ENCODE measurements at places on chromosomes 2 and 18.

- DNase-seq: no peak
These were observed 1411.8 kb downstream of the LRP1B start for GRCh38 chr2:140718999-140719398.

DNA sequence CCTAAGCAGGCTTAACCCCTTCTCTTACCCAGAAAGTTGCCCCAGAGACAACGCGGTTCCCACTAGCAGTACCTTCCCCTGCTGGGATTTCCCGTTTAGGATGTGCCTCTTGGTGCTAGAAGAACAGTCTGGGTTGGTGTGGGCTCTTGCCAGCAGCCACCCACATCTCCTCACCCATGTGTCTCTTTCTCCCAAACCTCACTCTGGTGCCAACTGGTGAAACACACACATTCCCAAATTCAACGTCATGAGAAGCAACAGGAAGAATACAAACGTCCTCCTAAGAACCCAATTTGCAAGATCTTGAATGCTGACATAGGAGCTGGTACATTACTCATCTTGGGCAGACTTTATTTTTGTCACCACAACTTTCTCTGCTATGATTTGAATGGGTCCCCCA, 36.2 kb downstream of the DIPK1C start:
- no peak for DNase-seq

DNA sequence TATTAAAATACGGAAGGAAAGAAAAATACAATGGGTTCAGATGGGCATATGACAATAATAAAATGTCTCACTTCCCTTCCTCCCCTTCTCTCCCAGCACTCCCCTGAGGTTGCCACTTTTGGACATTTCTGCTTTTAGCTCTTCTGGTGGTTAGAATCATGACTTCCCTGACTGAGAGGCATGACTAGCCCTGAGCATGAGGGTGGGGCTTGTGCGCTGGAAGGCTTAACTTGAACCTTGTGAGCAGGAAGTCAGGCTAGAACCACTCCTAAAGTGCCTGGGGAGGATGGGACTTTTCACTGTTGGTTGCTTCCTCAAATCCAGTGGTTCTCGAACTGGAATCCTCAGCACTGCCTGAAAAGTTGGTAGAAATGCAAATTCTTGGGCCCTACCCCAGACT, 19.7 kb upstream of the ARHGAP25 start:
- peak; percentile 87 for DNase-seq

DNA sequence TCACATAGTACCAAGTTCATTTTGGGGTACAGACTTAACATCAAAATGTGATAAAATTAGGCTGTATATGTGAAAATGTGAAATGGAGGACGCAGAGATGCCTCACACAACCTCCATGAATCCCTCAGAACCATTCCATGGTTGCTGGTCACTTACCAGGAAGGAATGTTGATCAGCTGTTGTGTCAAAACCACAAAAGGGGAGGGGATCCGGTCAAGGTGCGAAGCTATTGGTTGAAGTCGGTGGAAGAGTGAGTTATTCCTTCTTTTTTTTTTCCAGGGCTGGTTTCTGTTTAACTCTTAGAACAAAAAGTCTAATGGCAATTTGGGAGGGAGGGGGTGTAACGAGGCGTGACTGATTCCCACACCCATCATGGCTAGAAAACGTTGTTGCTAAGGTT, 32.3 kb upstream of the REG3A start:
- no peak for DNase-seq

GRCh38 chr2:199282309-199282708, 175.4 kb downstream of the SATB2 start:
- no peak for DNase-seq

DNA sequence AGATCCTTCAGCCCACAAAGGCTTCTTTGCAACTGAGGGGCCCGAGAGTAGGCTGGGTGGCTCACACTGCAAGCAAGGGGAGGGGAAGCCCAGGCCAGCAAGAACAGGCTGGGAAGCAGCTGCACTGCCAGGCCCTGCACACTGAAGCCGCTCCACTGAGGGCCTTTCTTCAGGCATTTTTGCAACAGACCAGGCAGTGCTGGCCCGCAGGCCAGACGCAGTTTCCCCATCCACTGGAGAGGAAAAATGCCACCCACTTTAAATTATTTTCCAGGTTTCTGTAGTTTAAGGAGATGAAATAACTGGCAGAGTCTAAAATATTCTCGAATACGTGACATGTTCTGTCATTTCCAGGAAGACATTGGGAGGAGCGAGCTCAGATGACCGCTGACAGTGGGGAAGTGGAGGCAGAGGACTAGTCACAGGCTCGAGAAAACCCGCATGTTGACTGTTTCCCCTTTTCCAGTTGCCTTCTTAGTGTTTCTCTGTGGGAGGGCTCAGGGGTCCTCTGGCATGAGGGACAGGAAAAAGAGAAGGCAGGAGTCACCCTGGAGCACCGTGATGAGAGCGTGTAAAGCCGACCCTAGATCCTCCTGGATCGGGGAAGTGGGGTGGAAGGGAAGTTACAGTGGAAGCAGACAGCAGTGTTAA, 53.3 kb upstream of the B3GNT7 start:
- DNase-seq: no peak

GRCh38 chr2:30112561-30112960, 34.2 kb upstream of the YPEL5 start:
- DNase-seq: no peak

DNA sequence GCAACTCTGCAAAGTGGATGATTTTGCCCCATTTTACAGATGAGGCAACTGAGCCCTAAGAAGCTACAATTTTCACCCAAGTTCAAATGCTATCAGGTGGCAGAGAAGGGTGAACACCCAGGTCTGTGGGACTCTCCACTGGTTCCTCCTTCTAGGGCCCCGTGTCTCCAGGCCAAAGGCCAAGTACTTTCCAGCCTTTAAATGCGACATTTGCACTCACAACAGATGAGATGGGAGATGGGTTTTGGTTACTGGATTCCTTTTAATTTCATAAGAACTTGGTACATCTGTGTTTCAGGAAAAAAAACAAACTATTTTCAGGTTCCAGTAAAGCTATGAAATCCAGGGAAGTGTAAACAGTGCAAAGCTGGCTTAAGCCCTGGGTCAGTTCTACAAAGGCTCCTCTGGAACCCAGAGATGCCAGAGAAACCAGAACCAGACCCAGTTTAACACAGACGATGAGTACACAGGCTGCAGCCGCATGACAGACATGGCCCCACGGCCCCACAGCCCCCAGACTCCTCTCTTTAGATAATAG, 361.7 kb downstream of the ANAPC1 start:
- DNase-seq: no peak

DNA sequence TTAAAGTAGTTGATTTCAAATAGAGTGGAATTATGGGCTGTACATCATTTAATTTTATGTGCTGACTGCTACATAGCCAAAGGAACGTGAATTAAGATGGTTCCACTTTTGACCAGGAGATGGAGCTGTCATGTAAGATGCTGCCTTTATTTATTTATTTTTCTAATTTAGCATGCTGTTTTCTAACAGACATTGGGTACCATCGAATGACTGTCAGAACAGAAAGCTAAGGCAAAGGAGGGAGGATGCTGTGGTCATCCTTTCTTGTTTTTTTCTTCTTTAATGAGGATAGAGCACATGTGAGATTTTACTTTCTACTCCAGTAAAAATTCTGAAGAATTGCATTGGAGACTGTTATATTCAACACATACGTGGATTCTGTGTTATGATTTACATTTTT, at the start of gene SCN2A:
SCN2A (plus strand) TSS at position 185 of the 400 bp plus-strand sequence. CDS start 56,410 bp downstream, outside the sequence.
- DNase-seq: peak; percentile 51

- no peak for DNase-seq
These were observed 1389.4 kb downstream of the SUCLG1 start for GRCh38 chr2:83069724-83070123.

DNA sequence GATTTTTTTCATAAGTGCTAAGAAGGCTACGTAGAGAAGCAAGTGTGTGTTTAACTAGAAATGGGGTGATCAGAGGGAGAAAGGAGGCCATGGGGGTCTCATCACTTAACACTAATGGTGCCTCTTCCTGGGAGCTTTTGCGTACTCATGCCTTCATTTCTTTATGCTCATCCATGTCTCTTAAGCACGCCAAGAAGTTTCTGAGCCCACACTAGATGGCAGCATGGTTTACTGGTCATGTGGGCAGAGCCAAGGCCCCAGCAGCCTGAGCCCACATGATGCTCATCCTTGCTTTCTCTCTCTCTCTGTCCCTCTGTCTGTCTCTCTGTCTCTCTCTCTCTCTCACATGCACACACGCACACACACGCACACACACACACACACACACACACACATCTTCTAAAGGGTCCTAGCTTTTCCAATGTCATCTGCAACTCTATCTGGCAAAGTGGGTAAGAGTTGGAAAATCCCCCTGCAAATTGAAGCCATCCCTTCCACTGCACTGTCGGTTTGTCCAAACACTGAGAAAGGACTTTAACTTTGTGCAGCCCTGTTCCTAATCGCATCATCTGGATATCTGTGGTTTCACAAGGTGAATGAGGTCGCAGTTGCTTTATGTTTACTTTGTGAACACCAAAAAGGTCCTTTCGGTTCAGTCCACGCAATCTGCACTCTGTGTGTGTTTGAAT, 137.1 kb upstream of the CCDC68 start:
- peak; percentile 17 for DNase-seq

- DNase-seq: no peak
These were observed 146.3 kb downstream of the MAP2 start for GRCh38 chr2:209570194-209570593.

DNA sequence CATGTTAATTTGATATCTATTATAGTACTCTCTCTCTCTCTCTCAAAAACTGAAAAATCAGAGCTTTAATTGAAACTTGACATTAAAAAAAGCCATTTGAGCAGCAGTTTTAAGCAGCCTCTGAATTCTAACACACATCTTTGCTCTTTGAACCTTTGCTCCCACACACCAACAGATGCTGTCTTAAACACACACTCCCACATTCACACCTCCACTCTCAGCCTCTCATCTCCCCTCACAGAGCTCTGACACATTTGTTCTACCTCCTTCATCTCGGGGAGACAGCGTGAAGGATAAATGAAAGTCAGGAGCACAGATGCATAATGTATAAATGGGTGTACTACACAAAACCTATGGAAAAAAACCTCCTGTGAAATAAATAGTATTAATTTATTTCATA, 95.2 kb downstream of the NAB1 start:
- no peak for DNase-seq

DNA sequence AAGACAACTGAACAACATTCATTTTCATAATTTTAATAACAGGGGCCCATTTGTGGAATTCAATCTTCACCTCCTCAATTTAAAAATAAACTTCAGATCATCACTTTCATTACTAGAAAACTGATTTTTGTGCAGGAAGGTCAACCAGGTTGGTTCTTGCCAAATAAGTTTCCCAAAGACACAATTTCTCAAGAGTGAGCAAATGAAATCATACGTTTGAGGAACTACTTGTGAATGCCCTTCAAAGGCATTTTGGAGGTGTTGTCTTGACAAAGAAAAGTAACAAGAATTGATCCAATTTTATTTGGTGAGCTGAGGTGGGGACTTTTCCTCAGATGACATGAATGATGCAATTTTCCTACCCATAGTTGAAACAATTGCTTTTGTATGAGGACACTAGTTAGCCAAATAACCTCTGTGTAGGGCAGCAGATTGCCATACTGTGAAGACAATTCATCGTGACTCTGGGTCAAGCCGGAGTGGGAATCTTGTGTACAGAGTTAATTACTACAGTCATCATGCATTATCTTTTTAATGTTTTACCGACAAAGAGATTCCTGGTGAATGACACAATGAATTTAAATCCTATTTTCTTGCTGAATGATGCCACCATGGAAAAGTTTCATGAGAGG, 121.8 kb downstream of the TGFA start:
- DNase-seq: no peak
